A549 treated with AZD2906 at 1 μM for 4 hours (cell line): ENCODE measurements at places on chromosomes 2 and 18. TPM values are rescaled to one million over a fixed set of nuclear protein-coding genes. Genes with fewer than 3 reads are reported as not detected.

The CERS6 gene
- 14.6 to 19.1 TPM (median 16.7 TPM) in 5 replicates for total RNA-seq

The IL36A gene
- not detected in 5 replicates for total RNA-seq

The KCTD1 gene
- 33.0 to 39.4 TPM (median 35.6 TPM) in 5 replicates for total RNA-seq

The GTF2A1L gene
- not detected in 5 replicates for total RNA-seq

The IL1R1 gene
- 40.1 to 55.7 TPM (median 47.1 TPM) in 5 replicates for total RNA-seq

The EVA1A gene
- total RNA-seq, result 7.8 to 10.1 TPM (median 8.6 TPM) in 5 replicates

The PRSS56 gene
- 0.06 to 0.17 TPM (median 0.09 TPM) in 5 replicates for total RNA-seq

The FEV gene
- total RNA-seq, result not detected in 5 replicates

The SMPD4 gene
- total RNA-seq, result 72.4 to 84.4 TPM (median 82.4 TPM) in 5 replicates

The ST6GAL2 gene
- 9.5 to 16.9 TPM (median 13.1 TPM) in 5 replicates for total RNA-seq

The LRRTM4 gene
- not detected in 5 replicates for total RNA-seq

The TXNDC2 gene
- 0.06 to 0.41 TPM (median 0.08 TPM) in 5 replicates for total RNA-seq

The MFSD2B gene
- total RNA-seq, result 0.42 to 0.79 TPM (median 0.56 TPM) in 5 replicates

The C2orf81 gene
- total RNA-seq, result 2.4 to 3.6 TPM (median 3.2 TPM) in 5 replicates

The ACMSD gene
- total RNA-seq, result not detected in 5 replicates

The SLC8A1 gene
- total RNA-seq, result 0.20 to 0.40 TPM (median 0.30 TPM) in 5 replicates

The ECEL1 gene
- total RNA-seq, result 0.15 to 0.25 TPM (median 0.23 TPM) in 5 replicates

The C2orf66 gene
- 0.03 to 0.09 TPM (median 0.08 TPM) in 5 replicates for total RNA-seq

The C1QL2 gene
- total RNA-seq, result 0.31 to 0.76 TPM (median 0.64 TPM) in 5 replicates

The PID1 gene
- 4.0 to 5.3 TPM (median 4.5 TPM) in 5 replicates for total RNA-seq

The SERPINB4 gene
- total RNA-seq, result 0.06 to 0.17 TPM (median 0.10 TPM) in 5 replicates

The ANKRD62 gene
- not detected in 5 replicates for total RNA-seq

The SERPINB13 gene
- total RNA-seq, result not detected in 5 replicates

The GNAL gene
- 4.9 to 6.6 TPM (median 5.5 TPM) in 5 replicates for total RNA-seq
